ENCODE measurements at places on chromosomes 1 and 21.

DNA sequence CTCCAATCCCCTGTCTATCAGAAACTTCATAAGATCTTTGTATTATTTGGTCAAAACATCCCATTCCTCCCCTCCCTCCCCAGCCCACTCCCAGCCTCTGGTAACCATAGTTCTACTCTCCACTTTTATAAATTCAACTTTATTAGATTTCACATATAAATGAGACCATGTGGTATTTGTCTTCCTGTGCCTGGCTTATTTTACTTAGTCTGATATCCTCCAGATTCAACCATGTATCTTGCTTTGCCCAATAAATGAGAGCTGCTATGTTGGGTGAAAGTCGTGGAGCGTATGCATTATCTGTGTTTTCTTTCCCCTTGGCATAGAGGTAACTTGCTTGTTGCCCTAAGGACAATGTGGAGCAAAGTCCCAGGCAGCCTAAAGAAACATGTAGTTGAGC, 28.5 kb upstream of the CHRM3 start:
- DNase-seq = no peak

DNA sequence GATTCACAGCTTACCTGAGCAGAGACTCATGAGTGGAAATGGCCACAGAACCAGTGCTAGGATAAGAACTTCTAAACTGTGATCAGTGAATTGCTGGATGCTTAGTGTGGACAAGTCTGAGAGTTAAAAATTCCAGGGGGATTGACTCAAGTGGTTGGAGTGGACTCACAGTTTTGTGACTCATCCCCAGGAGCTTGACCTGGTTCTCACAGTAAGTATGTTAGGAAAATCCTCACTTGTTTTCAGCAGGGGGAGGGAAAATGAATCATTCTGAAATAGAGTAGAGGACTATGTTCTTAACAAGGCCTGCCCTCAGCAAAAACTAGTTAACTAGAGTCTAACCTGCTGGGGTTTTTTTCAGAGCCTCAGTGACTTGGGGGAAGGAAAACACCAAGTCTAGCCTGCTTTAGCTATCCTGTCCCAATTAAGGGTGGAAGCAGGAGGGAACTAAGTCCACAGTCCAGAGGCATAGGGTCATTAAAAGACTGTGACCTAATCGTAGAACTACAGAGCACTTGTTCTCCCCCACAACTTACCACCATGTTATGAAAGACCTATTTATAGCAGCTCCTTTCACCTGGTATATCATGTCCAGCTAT, 6.1 kb upstream of the CDC73 start:
- DNase-seq = no peak

DNA sequence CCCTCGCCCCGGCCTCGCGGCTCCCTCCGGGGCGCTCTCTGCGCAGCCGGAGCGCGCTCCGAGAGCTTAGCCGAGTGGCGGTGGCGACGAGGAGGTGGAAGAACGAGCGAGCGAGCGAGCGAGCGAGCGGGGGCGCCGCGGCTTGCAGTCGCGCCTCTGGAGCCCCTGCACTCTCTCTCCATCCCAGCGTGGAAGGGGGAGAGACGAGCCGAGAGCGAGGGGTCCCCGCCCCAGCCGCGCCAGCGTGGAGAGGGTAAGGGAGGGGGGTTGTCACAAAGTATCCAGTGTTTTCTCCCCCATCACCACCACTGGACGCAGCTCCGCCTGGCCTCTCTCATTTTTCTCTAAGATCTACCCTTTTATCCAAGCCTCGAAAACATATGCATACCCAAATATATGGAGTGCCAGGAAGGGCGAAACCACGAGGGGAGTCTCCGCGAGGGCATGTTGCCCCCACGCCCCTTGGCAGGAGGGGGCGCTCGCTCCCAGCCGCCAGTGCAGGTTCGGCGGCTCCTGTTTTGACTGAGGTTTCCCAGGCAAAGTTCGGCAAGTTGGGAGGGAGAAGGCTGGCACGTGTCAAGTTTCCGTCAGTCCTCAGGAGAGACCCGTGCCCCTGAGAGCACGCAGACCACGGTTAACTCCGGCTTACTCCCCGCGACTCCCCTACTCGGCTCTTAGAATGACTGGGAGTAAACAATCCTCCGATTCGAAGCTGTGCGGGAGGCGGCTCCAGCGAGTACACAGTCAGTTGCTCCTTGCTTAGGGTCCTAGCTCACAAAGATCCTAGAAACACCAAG, 569 bp upstream of the DAB1 start:
- DNase-seq = no peak

DNA sequence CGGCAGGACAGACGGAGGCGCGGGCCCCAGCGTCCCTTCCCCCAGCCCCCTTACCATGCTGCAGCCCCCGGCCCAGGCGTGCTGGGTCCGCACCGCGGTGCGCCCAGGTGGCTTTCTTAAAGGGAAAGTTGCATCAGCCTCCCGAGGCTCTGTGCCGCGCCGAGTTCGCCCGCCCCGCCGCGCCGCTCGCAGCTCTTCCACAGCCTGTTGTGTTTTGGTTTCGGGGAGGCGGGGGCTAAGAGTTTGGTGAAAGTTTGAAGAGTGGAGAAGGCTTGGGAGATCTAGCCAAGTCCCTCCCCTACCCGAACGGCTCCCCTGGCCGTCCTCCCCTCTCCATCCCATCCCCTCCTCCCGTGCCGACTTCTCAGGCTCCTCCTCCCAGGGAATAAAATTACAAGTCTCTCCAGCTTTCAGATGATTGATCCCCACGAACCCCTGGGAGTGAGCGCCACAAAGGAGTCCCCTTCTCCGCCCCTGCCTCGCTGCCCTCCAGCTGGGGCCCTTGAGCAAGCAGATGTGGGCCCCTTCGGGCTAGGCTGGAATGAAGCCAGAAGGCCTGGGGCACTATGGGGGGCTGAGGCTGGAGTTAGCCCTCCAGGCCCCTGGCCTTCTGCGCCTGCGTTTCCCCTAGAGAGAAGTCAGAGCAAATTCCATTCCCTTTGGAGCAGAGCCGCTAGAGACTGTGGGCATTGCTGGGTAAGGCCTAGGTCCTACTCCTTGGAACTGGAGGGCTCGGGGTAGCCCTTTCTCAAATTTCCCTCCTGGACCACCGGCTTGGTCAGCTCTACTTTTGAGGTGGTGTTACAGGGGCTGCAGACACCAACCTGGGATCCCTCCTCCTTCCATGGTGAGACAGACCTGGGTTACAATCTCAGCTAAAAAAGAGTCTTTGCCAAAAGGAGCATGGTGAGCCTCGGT, at the start of gene SLC6A9:
SLC6A9 (minus strand) TSS at position 211 of the 918 bp plus-strand sequence. CDS start 7,185 bp downstream, outside the sequence.
- DNase-seq = peak; percentile 40

- no peak for DNase-seq
These were observed 31.0 kb upstream of the LMX1A start for GRCh38 chr1:165387505-165387904.

- no peak for DNase-seq
These were observed 42.8 kb downstream of the ACP6 start for GRCh38 chr1:147627435-147628110.

- DNase-seq = no peak
These were observed 10.1 kb downstream of the KRTAP22-2 start for GRCh38 chr21:30580132-30580531.

GRCh38 chr1:57072401-57073110, 106.7 kb upstream of the C8B start:
- no peak for DNase-seq

DNA sequence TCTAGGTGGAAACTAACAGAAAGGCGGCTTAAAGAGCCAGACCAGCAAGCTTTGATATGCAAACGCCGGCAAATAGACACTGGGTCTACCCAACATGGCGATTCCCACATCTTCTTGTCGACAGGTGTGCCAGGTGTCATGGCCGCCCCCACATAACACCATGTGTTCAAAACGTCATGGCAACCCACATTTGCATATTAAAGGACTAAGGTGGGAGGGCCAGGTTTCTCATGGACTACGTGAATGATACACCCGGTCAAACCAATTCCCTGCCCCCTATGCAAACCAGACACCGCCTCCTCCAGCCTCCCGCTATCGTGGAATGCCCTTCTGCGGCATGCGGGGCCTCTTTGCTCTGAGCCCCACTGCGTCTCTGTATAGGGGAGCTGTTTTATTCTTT, 41.3 kb downstream of the ICOSLG start:
- no peak for DNase-seq

DNA sequence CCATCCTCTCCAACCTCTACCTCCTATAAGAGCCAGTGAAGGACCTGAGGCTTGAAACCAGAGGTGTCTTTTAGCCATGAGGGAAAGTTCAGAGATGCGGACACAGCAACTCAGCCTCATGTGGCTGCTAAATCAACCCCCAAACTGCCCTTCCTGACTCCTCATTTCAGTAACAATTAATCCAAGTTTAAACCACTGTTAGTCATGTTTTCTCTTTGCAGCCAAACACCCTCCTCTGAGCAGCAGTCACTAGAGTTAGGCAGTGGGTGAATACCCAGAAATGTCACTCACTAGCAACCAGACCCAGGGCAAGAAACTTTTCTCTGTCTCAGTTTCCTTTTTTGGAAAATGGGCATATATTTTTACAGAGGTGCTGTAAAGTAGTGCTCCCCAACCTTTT, 71.2 kb downstream of the KCNJ15 start:
- DNase-seq = no peak

DNA sequence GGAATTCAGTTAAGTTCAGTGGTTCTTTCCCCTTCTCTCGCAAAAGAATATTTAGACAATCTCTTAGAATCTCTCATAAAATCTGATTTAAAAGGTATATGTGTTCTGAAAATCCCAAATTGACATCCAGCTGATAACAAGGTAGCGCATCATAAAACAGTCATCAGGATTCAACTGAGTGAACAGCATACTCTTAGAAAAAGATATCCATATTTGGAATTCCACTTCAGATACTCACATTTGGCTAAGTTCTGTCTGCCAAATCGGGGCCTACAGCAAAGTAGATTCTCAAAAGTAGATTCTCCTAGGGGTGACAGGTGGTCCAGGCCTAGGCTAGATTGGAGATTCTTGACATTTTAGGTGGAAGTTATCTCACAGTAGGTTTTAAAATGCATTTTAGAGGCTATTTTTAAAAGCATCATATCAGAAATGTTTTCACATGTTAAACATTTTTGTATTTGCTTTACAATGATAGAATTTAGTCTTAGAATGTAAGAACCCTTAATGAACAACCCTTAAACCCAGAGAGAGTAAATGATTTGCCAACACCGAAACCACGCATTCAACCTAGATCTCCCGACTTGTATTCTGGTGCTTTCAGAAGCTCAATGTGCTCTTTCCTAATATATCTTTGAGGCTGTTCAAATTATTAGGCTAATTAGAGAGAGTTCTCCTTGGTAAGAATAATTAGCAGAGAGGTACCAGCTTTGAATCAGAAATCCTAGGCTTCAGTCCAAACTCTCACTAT, 318.9 kb downstream of the LMO4 start:
- no peak for DNase-seq

DNA sequence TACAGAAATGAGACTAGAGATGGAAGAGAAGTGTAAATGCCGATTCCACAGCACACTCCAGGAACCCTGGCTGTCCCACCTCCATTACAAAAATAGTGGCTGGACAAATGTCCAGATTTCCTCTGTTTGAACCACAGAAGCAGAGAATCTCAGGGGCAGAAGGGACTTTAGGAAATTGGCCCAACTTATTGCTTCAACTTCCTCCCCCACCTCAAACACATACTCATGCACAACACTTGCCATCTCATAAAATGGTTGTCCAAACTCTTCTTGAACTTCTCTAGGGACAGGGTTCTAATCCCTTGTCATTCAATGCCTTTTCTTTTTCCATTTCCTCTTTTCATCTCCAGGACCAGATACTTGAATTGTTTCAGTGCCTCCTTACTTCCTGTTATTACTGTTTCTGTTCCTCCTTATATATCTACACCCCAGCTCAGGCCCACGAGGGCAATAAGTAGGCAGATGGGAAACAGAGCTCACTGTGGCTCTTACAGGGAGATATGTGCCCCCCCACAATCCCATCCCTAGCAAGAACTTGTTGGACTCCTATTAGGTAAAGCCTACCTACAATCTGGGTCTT, 8.5 kb upstream of the B4GALT3 start:
- DNase-seq = no peak

GRCh38 chr1:3636531-3636930, 11.7 kb downstream of the TPRG1L start:
- no peak for DNase-seq

DNA sequence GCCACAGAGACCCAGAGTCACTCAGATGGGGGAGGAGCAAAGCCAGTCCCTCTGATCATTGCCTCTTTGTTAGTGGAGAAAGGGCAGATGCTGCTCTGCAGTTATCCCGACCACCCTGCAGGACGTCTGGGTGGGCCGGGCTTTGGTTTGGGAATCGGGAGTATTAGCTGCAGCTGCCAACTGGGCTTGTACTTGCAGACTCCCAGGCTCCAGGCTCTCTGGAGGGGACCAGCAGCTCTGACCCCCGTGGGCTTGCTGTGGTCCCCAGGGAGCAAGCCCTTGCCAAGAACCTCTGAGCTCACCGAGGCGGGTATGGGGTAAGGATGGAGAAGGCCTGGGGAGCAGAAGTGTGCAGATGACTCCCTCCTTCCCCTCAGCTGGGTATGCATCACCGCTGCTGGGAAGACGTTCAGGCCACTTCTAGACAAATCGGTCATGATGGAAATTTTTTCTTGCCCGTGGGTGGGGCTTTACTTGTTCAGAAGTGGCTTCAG, 21.6 kb downstream of the MAPKAPK2 start:
- DNase-seq = peak; percentile 13

- DNase-seq = no peak
These were observed 7.6 kb downstream of the CDKN2C start for GRCh38 chr1:50977575-50978143.

- DNase-seq = peak; percentile 25
These were observed 553 bp upstream of the STMN1 start for GRCh38 chr1:25906644-25907300.

GRCh38 chr21:15058854-15059263, 5.9 kb downstream of the NRIP1 start:
- DNase-seq = no peak

DNA sequence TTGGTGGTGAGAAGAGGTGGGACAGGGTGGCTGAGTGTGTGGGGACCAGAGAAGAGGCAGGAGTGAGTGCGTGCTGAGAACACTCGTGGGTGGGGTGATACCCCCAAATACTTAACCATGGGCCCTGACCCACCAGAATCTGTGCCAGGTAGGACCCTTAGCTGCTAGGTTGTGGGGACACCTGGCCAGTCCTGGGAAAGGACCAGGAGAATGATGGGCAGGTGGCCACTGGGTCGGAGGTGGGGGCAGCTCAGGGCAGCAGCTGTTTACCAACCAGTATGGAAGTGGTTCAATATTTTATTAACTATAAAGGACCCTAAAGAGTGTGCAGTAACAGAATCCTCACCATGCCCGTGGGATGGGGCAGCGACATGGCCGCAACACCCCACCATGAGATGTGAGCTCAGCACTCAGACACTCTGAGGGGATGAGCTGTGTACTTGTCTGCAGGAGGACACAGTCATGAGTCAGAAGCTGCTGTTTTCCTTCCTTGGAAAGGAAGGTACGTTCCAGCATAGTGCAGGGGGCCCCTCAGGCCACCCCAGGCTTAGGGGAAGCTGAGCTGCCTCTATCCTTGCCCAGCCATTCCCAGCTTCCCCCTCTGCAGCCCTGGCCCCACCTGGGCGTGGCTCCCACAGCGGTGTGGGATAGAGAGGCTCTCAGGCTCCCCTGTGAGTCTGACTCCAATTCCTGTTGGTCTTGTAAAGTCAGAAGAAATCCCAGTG, 25.4 kb downstream of the TEX35 start:
- no peak for DNase-seq

GRCh38 chr1:183079712-183080388, 56.6 kb downstream of the LAMC1 start:
- DNase-seq = no peak

Measured in activated T-helper 1 cell treated with anti-CD3 and anti-CD28 coated beads, Interleukin-2, amount 50 U/mL, for 16 hours (primary cell).